Stimulated activated CD4-positive, alpha-beta T cell treated with anti-CD3 and anti-CD28 coated beads, Interleukin-12 subunit alpha, Interleukin-12 subunit beta, amount 100 ng/mL, for 48 hours (primary cell): ENCODE measurements at places on chromosomes 12 and 14.

- DNase-seq = no peak
These were observed 542.2 kb upstream of the USP15 start for GRCh38 chr12:61717986-61718385.

DNA sequence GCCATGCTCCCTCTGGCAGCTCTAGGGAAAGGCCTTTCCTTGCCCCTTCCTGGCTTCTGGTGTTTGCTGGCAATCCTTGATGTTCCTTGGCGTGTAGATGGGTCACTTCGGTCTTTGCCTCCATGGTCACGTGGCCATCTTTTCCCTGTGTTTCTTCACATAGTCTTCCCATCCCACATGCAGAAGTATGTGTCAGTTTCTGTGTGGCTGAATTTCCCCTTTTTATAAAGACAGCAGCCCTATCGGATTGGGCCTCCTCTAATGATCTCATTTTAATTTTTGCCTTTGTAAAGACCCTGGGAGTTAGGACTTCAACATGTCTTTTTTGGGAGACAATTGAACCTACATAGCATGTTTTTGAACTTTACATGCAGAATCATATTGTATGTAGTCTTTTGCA is 107.2 kb upstream of the FGD4 start:
- DNase-seq = no peak

DNA sequence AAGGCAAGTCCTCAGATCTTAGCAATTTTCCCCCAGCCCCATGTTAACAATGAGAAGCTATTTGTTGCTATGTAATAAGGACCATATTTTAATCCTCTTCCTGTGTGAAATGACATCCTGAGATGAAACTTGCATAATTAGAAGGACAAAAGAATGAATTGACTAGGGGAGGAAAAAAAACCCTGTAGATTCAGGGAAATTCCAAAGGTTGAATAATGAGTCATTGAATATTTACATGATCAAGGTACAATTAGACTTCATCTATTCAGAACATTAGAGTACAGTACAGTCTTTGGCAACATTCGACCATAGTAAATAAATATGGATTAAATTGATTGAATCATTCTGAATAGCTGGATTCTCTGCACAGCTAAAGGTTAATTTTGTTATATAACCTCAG is 9.4 kb downstream of the MYBPC1 start:
- no peak for DNase-seq

DNA sequence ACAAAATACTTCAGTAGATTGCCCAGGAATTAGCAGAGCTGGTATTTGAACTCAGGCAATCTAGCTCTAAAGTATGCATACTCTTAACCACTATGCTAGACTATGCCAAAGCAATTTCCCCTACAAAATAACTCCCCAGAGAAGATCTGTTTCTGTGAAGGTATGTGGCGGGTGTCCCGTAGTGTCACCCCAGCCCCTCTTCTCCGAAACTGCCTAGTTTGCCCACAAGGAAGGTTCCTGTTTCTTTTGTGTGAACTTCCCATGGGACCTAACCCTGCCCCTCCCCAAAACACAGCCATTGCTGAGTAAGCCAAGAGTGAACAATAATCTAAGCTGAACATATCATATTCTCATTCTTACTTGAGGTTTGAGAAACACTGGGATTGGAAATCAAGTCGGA is 15.5 kb upstream of the RAP1B start:
- no peak for DNase-seq

DNA sequence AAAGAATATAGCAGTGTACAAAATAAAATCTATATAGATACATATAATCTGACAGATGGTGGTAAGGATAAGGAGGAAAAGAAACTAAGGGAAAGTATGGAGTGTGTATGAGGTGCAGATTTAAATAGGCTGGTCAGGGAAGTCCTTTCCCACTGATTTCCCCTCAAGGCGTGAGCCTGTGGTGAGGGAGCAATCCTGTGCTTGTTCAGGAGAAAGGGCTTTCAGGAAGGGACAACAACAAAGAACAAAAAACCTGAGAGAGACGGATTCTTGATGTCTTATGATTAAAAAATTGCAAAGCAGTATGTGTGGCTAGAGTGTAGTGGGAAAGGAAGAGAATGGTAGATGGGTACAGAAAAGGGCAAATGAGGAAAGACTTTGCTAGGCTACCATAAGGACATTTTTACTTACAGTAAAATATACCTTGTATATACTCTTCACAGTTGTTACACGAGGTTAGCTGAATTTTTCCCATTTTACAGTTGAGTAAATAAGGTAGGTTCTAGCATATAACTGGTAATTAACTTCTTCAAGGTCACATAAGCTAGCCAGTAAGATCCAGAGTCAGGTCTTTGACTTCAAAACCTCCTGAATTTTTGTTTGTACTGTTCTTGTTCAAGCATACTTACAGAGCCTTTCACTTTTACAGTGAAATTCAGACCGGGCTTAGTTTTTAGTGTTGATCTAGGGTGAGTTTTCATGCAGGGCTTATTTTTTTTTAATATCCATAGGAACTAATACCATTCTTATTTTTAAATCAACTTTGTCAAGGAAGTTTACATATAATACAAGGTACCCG is 15.6 kb downstream of the CNOT2 start:
- no peak for DNase-seq

- DNase-seq = no peak
These were observed 6.3 kb downstream of the FLRT2 start for GRCh38 chr14:85535991-85536832.

DNA sequence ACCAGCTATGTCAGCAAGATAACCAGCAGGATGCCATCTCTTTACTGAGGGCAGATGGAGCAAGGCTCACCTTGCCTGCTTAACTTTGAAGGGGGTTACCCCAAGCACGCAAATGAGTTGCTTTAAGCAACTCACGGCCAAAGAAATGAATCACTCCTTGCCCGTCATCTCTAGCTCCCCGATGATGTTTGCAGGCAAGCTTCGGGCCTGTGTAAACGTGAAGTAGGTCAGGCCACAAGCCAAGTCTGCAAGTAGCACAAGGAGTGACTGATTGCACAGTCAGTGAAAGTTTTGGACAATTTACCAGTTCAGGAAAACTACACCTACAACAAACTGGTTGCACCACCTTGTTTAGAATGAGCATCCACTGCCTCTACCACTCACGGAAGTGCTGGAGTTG is 699.7 kb upstream of the TBX3 start:
- no peak for DNase-seq
